ENCODE measurements at places on chromosomes 2 and 18.
A peak's percentile ranks its signal among the peaks of the same experiment; 100 is the strongest.

DNA sequence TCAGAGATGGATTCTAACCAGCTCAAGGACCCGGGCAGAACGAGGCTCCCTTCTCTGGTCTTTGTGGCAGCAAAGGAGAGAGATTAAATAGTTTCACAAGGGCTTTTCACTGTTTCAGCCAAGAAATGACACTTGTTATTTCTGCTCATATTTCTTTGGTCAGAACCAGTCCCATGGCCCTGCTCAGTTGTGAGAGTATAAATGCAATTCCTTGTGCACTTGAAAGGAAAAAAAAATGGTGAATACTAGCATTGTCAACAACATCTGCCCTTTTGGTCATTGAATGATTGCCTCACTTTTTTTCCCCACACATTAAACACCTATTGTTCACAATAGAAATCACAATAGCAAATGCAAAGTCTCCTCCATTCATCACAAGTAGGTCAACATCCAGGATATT is 104.4 kb downstream of the RDH14 start:
- no peak for DNase-seq

DNA sequence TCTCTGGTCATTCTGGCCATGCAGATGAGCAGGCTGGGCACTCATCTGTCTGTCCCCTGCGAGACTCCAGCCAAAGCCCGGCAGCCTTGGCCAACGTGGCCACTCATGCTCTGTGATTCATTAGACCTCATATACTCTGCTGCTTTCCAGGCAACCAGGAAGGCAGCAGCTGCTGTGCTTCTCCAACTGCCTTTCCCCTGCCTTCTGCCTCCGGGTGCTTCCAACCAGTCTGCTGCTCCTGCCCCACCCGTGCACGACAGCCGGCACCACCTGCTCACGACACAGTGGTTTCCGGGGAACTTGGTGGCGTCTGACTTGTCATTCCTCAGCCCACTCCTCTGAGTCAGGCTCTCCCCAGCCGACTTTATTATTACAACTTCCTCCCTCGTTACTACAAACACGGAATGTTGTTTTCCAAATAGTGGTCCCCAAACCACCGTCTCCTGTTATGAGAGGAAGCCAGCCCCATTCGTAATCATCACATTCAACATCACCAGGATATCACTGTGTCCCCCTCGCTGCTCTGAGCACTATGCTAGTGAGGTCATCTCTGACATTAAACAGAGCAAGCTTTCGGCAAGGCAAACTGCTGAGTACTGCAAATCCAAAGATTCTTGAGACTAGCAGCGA is 392.4 kb downstream of the ALK start:
- peak; percentile 4 for DNase-seq

GRCh38 chr18:39481281-39481680 is 1915.7 kb upstream of the CELF4 start:
- DNase-seq = no peak

- no peak for DNase-seq
These were observed 1.4 kb downstream of the GCFC2 start for GRCh38 chr2:75709297-75709696.

GRCh38 chr2:202695166-202695565 is 60.4 kb downstream of the FAM117B start:
- DNase-seq = no peak

- no peak for DNase-seq
These were observed 65.8 kb downstream of the FAM210A start for GRCh38 chr18:13660510-13660909.

DNA sequence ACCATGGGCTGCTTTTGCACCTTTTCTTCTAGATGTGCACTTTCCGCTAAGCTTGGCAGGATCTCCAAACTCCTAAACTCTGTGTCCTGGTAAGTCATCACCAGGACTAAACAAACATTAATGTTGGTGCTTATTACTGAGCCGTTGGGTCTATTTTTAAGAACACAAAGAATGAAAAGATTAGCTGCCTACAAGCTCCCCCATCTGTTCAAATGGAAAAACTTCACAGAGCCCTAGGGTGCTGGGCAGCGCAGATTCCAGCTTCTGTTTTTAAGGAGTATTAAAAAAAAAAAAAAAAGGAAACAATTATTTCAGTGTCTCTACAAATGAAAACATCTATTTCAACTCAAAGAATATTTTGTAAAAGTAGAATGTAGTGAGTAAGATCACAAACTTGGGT is 97.8 kb upstream of the AQP4 start:
- no peak for DNase-seq

DNA sequence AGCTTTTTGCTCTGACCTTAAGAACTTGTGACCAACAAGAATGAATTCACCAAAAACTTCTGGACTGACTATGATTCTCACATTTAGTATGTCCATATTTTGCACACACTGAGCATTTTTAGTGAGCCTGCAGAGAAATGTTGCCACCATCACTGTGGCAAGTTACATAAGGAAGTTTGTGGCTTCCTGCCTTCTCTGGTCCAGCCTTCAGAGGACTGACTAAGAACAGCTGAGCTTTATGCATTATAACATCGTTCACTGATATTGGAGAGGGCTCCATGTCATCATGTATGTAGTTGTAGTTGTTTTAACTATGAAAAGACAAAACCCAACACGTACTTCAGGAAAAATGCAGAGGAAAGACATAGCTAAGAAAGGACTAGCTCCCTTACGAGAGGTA is 218.0 kb upstream of the CRIM1 start:
- no peak for DNase-seq

- no peak for DNase-seq
These were observed 19.4 kb downstream of the FOSL2 start for GRCh38 chr2:28411956-28412609.

- no peak for DNase-seq
These were observed 96.6 kb upstream of the STK17B start for GRCh38 chr2:196268025-196268424.

- DNase-seq = no peak
These were observed 10.7 kb upstream of the HNRNPA3 start for GRCh38 chr2:177201919-177202346.

- DNase-seq = no peak
These were observed 147.4 kb downstream of the TFCP2L1 start for GRCh38 chr2:121137571-121137970.

DNA sequence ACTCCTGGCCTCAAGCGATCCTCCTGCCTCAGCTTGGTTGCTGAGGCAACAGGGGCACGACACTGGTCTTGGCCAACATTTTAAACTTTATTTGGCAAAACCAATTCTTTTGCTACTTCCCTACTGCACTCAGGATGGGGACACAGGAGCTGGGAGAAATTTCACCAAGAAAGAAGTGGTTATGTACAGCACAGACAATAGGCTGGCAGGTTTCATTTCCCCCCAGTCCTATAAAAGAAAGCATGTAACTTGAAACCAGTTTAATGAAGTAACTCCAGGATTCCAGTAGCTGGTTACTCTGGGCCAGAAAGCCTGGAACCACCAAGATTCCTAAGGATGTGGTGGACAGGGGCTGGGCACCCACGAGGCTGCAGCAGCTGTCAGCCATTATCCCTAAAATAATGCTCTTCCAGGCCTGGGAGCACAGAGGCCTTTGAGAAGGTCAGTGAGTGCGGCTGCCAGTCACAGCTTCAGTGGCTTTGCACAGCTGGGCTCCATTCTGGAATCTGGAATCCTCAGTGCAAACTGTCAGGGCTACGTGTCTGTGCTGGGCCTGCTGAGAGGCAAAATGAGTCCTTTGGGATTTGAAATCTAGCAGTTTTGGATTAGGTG is 142.3 kb upstream of the ITGA6 start:
- DNase-seq = no peak

GRCh38 chr2:2057125-2057721 is 273.9 kb downstream of the MYT1L start:
- DNase-seq = peak; percentile 39

- DNase-seq = no peak
These were observed 35.4 kb downstream of the PGAP1 start for GRCh38 chr2:196891136-196891535.

- DNase-seq = no peak
These were observed 279.2 kb upstream of the THSD7B start for GRCh38 chr2:136486115-136486514.

DNA sequence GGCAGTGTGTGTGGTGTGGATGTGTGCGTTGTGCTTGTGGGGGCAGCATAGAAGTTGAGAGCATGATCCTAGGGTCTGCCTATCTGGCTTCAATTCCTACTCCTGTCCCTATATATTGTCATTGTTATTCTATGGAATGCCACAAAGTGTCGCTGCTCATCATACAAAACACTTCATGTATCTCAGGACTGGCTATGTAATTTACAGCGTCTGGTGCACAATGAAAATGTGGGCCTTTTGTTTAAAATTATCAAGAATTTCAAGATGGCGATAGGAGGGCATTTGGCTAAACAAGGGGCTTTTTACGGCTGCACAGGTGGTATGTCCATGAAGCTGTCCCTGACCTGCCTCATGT is 3.4 kb downstream of the SERPINB2 start:
- DNase-seq = no peak

DNA sequence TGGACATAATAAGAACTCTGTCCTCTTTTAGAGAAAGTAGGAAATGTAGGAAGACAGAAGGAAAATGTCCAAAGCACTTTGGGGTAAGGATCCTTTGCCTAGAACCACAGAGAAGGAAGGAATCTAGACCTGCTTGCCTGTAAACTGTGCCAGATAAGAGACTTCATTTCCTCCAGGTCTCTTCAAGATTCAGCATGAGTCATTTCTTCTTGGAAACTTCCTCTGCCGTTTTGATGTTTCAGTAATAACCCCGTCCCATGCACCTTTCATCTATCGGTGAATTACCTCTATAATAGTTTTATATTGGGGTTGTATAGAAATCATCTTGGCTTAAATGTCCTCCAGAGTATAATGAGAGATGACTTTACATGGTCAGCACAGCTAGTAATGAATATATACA is 63.2 kb upstream of the LRATD1 start:
- DNase-seq = no peak

All from stimulated activated CD8-positive, alpha-beta memory T cell treated with anti-CD3 and anti-CD28 coated beads, Interleukin-4, amount 100 ng/mL, for 24 hours (primary cell).